Activated CD4-positive, CD25-positive, alpha-beta regulatory T cell (primary cell): ENCODE measurements at places on chromosomes 1 and 21.

DNA sequence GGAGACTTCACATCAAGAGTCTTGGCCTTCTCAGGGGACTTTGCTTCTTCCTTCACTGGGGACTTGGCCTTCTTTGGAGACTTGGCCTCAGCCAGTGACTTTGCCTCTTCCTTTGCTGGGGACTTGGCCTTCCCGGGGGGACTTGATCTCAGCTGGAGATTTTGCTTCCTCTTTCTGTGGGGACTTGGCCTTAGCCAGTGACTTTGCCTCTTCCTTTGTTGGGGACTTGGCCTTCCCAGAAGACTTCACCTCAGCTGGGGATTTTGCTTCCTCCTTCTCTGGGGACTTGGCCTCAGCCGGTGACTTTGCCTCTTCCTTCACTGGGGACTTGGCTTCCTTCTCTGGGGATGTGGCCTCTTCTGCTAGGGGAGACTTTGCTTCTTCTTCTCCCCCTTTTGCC is 13.5 kb upstream of the CD2 start:
- DNase-seq: no peak

DNA sequence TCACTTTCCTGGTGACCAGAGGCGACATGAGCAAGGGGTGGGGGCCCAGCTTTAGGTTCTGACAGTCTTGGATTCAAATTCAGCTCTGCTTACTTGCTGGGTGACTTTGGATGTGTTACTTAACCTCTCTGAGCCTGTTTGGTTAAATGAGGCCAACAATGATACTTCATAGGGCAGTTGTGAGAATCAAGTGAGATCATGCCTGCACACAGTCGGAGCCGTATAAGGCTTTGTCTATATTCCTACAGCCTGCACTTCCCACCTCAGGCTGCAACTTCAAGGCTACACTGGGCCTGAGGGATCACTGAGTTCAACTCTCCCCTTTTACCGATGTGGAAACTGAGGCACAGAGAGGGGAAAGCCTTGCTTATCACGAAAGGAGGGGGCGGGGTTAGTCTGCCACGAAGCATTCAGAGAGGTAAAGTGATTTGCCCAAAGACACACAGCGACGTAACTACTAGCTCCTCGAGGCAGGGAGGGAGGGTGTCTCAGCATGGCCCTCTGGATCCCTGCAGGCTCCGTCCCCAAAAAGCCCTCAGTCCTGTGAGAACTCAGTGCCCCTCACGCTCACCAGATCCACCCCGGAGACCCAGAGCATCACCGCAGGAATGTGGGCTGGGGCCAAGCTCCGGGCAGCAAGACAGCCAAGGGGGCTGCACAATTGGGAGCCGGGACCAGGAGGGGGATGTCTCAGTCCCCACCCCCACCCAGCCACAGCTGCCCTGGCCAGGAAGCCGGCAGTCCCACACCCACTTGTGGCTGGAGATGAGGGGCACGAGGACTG is 25.0 kb downstream of the SDC3 start:
- DNase-seq: no peak

DNA sequence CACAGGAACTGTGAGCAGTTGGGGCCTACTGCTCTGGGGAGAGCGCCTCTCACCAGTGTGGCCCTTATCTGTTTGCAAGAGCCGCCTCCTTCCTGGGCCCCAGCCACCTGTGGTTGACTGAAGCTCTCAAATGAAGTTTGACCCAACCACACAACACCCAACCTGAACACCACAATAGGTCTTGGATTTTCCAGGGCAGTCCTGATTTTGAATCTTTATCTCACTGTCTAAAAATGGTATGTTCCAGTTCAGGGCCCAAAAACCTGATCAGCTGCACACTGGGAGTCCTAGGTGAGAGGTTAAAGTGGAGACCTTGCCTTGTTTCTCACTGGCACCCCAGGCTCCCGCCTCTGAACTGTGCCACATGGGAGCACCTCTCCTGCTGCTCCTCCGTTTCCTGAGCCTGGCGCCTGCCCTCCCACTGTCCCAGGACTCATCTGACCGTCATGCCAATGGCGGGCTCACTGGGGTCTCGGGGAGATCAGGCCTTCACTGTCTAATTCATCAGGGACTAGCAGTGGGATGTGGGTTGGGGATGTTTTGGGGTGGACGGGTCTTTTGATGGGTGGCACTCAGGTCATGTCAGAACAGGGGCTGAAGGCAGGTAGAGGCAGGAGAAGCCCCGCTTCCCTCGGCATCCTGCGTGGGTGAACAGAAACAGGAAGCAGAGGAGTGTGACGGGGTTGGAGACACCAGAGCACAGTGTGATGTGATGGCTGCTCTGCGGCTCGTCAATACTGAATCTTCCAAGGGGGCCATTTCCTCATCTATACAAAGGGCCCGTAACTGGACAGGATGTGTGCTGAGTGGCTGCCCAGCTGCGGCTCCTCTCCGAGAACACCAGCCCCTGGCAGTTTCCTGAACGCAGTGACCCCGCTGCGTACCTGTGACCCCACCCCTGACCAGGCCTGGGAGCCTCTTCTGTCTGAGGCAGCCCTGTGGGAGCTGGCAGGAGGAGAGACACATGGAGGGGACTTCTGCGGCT is 59.6 kb upstream of the ITPKB start:
- peak; percentile 15 for DNase-seq

DNA sequence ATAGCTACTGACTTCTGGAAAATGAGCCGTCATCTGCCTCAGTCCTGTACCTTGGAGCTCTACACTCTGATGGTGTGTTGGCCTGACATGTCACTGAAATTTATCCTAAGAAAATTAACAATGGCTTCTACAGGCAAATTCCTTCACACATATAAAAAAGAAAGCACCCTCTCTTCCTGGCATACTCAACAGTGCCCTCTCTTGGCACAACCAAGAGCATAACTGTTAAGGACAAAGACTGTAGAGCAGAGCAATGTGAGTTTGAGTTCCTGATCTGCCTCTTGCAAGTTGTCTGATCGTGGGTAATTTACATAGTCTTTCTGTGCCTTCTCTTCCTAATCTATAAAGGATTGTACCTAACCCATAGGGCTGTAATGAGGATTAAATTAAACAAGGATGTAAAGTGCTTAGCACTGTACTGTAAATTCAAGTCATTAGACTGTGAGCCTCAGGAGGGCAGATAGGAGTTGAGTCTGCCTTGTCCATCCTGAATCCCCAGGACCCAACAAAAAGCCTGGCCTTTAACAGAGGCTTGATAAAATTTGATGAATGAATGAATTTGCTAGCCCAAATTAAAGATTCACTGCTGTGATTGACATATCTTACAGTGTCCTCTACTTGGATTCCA is 83.5 kb downstream of the SYF2 start:
- DNase-seq: no peak

GRCh38 chr1:56464294-56464693 is 115.1 kb downstream of the PLPP3 start:
- no peak for DNase-seq

GRCh38 chr1:13808729-13809131 is 108.7 kb downstream of the PRDM2 start:
- DNase-seq: no peak

DNA sequence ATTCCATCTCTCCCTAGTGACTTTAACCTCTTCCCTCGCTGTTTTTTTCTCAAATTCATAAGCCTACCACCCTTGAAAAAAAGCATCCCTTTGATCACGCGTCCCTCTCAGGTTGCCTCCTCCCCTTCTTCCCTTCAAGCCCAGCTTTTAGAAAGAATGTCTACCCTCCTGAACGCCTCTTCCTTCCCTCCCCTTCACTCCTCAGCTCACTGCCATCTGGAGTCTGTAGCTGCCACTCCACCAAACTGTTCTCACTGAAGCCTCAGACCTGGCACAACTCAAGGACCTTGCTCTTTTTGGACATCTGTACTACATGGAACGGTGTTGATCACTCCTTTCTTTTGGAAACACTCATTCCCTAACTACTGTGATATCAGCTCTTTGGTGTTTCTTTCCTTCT is 80.6 kb downstream of the SLC25A24 start:
- no peak for DNase-seq

DNA sequence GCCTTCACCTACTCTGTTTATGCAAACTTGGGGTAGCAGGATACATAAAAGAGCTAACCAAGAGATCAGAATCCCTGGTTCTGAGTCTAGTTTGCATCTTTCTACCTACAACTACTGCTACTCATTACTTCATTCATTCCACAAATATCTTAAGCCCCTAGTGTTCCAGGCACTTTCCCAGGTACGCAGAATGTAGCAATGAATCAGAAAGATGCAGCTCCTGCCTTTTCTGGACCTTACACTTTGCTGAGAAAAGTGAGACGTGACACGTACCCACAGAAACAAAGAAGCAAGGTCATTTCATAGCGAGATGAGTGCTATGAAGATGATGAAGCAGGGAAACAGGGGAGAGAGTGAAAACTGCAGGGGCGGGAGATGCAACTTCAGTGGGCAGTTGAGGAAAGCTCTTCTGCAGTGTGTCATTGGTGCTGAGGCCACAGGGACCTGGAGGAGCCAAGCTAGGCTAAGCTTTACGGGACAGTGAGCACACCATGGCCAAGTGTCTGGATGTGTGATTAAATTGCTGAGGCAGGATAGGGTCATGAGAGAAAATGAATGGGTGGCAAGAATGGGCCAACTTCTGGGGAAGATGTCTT is 167.9 kb downstream of the TNFSF18 start:
- DNase-seq: no peak

DNA sequence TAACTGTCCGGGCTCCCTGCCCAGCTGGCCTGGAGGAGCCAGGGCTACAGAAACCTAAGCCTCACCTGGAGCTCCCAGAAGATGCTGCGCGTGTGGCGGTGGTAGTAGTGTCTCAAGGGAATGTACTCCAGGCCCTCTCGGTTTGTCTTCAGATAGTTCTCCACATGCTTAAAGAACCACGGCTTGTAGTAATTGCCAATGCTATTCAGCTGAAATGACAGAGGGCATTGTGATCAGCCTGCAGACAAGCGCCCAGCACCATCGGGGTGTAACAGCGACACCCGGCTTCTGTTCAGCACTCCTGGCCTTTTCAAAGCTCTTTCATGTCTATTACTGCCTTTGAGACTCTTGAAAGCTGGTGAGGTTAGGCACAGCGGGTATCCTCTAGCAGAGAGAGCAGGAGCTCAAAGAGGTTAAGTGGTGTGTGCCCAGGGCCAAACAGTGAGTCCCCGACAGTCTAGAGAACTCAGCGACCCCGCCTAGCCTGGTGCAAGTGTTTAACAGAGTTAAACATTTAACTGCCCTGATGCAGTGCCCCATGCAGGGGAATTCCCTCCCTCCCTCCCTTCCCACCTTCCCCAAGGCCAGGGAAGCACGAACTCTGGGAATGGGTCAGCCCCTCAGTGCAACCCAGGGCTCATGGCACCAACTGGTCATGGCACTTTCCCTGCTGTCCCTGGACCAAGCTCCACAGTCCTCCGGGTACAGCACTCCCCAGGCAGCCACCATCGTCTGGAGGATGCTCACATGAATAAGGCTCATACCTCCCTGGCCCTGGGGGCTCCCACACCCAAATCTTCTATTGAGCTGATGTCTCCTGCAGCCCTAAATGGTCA is 21.5 kb downstream of the DHCR24 start:
- DNase-seq: no peak
